ENCODE measurements at places on chromosomes 13 and 19.

- no peak for DNase-seq
These were observed 35.6 kb downstream of the COL4A1 start for GRCh38 chr13:110271313-110271712.

DNA sequence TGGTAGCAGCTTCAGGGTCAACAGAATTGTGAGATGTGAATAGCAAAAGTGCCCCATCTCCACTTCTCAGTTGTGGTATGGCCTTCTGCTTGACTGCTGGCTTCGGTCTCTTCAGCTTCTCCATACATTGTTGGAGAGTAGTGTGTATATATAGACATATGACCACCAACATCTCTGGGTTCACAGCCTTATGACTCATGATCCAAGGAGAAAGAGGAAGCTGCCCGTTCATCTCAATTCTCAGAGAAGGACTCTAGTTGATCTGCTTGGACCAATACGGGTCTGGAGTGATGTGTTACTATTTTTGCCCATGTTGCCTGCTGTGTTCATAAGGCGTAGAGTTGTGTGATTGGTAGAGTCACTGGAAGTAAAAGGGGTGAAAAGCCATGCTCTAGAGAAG, 3.6 kb upstream of the COMMD6 start:
- DNase-seq = no peak

DNA sequence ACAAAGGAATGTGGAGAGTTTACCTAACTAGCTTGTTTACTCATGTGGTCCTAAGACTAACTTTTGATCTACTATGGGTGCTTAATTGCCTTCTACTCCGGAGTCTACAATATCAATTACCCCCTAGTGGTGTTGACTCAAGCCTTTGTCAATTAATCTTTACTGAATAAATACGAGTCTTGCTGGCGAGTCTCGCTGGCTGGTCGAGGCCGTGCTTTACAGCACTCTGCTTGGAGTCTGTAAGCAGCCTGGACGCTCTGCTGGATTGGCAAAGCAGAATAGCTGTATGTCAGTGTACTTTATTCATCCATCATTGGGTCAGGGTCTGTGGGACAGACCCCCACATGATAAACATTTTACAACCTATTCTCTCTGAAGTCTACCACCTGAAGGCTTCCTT, 9.9 kb upstream of the SPART start:
- no peak for DNase-seq

GRCh38 chr19:33689138-33689746, 67.5 kb downstream of the CHST8 start:
- DNase-seq = peak; percentile 8

- DNase-seq = no peak
These were observed 173.6 kb downstream of the NALCN start for GRCh38 chr13:101242720-101243119.

- no peak for DNase-seq
These were observed 29.5 kb downstream of the COL4A1 start for GRCh38 chr13:110277357-110277975.

- no peak for DNase-seq
These were observed at the start of gene PNMA8A for GRCh38 chr19:46471116-46471733. Gene PNMA8A (minus strand): TSS chr19:46471563. CDS start chr19:46471035, 528 bp downstream.

DNA sequence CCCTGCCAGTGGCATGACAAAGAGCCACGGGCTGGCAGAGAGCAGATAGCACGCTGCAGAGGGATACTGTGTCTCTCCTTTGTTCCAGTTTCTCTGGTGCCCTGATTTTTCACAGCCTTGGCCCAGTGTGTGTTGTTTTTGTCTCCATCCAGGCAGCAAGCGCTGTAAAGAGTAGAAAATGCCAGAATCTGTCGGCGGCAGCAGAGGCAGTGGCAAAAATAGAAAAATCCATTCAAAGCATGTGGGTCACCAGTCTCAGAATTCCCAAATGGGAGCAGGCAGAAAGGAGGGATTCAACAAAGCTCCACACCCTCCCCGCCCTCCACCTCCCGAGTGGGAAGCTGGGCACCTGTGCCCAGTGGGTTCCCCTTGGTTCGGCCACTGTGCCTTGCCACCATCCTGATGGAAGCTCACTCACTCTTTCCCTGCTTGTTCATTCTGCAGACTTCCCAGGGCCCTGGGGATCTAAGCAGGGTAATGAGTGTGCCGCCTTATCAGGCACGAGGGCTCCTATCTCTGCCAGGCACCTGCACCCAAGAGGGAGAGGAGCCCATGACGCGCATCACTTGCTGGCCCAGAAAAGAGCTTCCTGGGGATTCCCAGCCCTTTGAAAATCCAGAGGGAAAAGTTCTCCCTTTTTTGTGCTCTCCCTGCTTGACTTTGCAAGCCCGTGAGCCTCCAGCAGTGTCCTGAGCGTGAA, 416.9 kb downstream of the IRS2 start:
- DNase-seq = no peak

GRCh38 chr13:50519866-50520265, 323.6 kb downstream of the DLEU7 start:
- no peak for DNase-seq

DNA sequence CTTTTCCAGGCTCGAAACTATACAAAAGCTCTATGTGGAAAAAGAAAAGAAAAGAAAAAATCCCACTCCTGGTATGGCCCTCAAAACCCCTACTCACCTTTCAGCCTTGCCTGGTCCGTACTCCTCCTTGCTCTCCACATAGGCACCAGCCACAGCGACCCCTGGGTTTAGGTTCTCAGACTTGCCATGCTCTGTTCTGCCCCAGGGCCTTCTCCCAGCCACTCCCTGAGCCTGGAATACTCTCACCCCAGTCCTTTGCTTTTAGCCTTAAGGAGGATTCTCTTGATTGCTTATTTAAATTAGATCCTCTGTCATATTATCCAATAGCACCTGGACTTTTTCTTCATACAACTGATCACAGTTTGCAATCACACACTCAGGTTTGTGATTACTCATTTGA, 522.5 kb downstream of the DIAPH3 start:
- no peak for DNase-seq

DNA sequence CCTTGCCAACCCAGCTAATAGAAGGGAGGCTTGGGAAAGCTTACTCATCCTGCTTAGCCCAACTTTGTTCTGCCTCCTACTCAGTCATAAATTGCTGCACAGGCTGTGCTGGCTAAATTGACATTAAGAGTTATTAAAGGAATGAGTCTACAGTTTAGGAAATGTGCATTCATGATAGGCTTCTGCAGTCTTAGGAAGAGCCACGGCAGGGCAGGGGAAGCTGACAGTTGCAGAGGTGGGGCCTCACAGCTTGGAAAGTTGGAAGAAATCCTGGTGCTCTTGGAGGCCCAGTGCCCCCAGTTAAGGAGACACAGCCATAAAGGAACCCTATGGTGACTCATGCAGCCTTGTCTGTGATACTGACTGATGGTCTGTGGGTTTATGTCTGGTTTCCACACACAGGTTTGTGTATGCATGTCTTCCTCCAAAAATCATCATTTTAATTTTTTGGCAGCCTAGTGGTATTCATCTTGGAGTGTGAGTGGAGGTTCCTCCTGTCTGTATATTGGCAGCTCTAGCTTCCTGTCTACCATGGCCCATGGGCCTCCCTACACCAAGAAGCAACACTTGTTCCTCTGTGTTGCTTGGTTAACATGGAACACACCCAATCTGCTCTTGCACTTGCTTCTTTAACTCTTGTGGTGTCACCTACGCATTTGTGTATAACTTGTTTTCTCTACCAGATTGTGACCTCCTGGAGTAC, 135.0 kb upstream of the KL start:
- DNase-seq = no peak

GRCh38 chr19:55312621-55313512, 12.3 kb downstream of the TMEM150B start:
- DNase-seq = no peak

GRCh38 chr13:44868397-44868796, 120.9 kb downstream of the NUFIP1 start:
- no peak for DNase-seq

- DNase-seq = no peak
These were observed 4.1 kb downstream of the MAB21L1 start for GRCh38 chr13:35472323-35472881.

DNA sequence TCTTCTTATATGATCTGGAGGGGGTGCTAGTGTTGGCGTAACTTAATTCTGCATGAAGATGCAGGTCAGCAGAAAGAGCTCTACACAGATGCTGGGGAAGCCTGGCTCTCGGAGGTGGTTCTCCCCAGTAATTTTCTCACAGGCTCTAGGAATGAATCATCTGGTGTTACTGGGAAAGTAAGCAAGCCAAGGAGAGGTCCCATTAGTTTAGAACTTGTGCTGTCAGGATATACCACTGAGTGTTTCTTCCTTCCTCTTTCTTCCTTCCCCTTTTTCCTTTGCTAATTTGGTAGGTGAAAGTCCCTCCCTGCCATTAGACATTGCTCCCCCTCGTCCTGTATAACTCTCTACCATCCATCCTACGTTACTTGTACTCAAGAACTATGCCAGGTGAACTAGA, 68.3 kb downstream of the ATP8A2 start:
- DNase-seq = no peak

- DNase-seq = no peak
These were observed 278.7 kb downstream of the DIAPH3 start for GRCh38 chr13:59885076-59885475.
